Spinal cord (tissue), 10 donors: ENCODE measurements at places on chromosomes 4 and X. TPM values are rescaled to one million over a fixed set of nuclear protein-coding genes. Genes with fewer than 3 reads are reported as not detected.

DNA sequence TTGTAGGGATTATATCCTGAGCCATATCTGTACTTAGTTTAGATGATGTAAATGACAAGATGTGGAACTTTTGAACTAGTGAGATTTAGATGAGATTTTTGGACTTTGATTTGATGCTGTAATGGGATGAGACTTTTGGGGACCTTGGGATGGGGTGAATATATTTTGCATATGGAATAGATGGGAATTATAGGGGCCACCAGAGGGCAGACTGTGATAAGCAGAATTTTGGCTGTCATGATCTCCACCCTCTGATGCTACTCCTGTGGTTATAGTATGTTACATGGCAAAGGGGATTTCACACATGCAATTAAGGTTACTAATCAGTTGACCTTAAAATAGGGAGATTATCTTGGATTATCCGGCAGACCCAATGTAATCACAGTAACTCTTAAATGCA, 214.0 kb upstream of the NHS start:
- DNase-seq = no peak

- DNase-seq = no peak
Observed at GRCh38 chr4:89496851-89497250, 189.3 kb upstream of the GPRIN3 start.

DNA sequence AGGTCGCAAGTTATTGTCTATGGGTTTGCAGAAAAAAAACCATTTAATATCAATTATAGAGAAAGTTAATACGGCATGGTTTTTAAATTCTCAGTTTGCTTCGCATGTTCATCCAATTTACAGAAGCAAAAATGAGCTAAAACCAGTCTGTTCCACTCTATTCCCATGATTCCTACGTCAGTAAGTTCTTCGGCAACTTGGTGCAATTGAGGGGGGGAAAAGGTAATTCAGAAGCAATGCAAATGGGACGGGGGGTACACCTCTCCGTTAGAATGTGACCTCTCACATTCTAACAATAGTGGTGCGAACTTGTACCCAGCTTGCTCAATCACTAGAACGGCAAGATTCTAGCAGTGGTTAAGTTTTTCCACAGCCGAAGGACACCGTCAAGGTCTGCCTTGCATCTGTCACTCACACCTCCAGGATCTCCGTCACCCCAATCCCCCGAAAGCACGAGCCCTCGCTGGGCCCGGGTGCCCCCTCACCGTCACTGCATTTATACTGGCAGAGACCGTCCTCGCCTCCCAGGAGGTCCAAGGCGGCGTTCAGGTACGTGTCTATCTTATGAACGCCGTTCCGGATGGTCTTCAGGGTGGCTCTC, 653 bp downstream of the PLA2G12A start:
- DNase-seq = no peak

- DNase-seq = no peak
Observed at GRCh38 chrX:8721536-8721935, 10.4 kb downstream of the ANOS1 start.

GRCh38 chrX:16870862-16871815, 977 bp upstream of the RBBP7 start:
- no peak for DNase-seq

DNA sequence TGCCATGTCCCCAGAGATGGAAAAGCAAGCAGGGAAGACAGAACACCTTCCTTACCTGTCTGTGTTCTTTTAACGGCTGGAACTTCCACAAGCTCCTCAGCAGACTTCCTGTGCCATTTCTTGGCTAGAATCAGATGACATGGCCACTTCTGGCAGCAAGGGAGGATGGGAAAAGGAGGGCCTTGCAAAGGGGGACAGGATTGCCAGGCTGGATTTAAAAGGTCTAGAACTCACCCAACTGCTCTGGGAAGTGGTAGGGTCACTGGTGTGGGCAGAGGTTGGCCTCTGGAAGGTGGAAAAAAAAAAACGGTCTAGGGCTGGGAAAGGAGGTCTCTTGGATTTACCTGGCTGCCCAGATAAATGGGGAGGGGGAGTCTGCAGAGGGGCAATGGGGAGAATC, 1.6 kb upstream of the USP11 start:
- no peak for DNase-seq

DNA sequence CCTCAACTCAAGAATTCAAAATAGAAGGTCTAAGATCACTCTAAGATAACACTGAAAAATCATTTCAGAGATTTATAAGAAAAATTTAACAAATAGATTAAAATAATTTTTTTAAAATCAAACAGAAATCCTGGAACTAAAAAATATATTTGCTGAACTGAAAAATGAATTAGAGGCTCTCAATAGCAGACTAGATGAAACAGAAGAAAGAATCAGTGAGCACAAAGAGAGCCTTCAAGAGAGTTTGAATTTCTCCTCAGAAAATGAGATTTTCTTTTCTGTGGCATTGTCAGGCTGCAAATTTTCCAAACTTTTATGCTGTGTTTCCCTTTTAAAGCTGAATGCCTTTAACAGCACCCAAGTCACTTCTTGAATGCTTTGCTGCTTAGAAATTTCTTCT, 335.0 kb upstream of the SLC7A11 start:
- no peak for DNase-seq

GRCh38 chr4:153337686-153338085, 6.8 kb upstream of the MND1 start:
- DNase-seq = no peak

GRCh38 chrX:75989806-75990590, 182.9 kb upstream of the PBDC1 start:
- DNase-seq = no peak

Gene PARM1
- polyA plus RNA-seq = 12.2 TPM

Gene PQBP1
- 91.9 TPM for polyA plus RNA-seq

Gene IRS4
- polyA plus RNA-seq = 4.1 TPM

Gene ARL9
- polyA plus RNA-seq = 4.3 TPM
